ENCODE measurements at places on chromosomes 3 and 15.

DNA sequence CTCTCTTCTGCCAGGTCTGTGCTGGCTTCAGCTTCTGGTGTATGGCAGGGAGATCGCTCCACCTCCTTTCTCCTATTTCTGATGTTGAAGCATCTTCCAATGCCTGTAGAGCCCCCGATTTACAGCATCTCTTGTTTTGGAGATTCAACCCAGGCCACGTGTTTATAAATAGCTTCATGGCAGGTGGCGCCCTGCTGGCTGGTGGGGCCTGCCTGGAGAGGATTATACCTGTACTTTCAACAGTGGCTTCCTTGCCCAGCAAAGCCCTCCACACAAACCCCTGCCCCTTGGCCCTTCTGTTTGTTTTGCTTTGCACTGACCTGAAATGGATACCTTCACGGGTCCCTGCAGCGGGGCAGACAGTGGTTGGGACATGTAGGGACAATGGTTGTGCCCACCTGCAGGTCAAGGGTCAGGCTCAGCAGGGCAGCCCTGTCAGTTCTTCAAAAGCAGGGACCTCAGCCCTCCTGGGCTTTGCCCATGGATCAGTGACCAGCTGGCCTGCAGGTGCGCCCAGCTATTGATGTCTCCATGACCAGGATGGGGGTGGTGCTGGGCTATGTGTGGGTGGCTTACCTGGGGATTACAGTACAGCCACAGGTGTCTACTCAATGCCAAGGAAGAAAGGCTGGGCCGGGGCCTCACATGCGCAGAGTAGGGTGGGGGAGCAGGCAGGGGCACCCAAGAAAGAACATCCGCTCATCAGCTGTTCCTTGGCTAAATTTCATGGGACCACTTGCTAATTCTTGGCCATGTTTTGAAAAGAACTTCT is 112.7 kb upstream of the PRR23C start:
- DNase-seq: no peak

DNA sequence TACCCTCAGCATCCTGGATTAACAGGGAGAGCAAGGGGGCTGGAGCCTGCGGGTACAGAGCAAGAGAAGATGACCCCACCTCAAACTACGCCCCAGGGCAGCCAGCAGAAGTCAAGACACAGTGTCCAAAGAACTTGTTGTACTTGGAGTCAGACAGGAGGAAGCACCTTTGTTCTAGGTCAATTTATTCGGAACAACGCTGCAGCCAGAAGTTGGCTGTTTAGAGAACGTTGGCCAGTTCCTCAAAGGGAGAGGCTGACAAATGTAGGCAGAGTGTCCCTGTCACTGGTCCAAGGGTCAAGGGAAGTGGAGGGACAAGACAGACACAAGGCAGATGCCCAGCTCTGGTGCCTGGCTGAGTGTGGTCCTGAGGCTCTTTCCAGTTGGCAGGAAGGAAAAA is 32.1 kb upstream of the PIAS1 start:
- DNase-seq: no peak

- no peak for DNase-seq
Observed at GRCh38 chr3:105837143-105837740, 31.6 kb downstream of the CBLB start.

DNA sequence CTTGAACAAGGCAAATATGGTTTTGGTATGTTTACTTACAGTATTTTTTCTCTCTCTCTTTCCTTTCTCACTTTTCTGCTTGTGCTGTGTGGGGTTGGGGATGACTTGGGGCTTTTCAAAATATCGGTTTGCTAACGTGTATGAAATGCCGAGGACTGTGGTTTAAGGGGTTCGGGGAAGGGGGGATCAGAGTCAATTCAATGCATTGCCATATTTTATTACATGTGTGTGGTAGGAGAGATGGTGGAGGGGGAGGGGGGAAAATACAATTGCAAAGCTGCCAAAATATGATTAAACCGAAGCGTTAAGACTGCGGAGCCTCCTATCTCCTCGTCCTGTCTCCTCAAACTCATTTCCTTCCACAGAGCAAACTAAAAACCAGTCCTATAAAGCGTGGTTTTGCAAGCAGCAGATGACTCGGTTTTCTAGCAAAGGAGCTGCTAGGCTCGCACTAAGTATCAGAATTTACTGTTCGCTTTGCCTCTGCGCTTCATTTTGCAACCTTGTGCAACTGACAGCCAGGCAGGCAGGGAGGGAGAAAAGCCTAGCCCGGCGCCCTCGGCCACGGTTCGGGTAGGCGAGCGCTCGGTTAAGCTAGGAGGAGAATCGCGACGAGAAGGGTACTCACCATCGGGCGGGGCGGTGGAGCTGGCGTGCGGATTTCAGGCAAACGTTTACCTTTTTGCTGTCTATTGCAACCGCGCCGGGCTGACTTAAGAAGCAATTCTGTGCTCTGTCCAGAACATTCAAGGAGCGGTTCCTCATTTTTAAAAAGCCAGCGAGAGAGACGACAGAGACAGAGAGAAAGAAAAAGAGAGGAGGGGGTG is 4.0 kb upstream of the NR2F2 start:
- DNase-seq: no peak

DNA sequence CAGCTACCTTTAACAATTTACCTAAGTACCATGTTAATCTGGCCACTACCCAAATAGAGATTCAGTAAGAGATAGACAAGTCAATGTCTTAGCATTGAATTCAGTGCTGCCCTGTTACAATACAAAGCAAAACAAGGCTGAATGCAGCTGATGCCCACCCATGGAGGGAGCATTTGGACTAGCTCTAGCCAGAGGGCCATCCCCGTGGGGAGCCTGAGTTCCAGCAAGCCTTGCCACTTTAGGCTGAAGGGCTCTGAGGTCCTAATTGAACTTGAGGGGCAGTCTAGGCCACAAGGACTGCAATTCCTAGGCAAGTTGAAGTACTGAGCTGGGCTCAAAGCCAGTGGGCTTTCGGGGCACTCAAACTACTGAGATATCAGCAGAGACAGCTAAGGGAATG is 265.9 kb downstream of the EFHB start:
- DNase-seq: no peak

GRCh38 chr15:74830868-74831267 is 4.4 kb downstream of the CPLX3 start:
- no peak for DNase-seq

GRCh38 chr15:85772668-85773067 is 22.1 kb downstream of the KLHL25 start:
- DNase-seq: no peak
